ENCODE measurements at places on chromosomes 4 and X.

GRCh38 chrX:2401590-2402360 is 99.0 kb downstream of the DHRSX start:
- DNase-seq = no peak

DNA sequence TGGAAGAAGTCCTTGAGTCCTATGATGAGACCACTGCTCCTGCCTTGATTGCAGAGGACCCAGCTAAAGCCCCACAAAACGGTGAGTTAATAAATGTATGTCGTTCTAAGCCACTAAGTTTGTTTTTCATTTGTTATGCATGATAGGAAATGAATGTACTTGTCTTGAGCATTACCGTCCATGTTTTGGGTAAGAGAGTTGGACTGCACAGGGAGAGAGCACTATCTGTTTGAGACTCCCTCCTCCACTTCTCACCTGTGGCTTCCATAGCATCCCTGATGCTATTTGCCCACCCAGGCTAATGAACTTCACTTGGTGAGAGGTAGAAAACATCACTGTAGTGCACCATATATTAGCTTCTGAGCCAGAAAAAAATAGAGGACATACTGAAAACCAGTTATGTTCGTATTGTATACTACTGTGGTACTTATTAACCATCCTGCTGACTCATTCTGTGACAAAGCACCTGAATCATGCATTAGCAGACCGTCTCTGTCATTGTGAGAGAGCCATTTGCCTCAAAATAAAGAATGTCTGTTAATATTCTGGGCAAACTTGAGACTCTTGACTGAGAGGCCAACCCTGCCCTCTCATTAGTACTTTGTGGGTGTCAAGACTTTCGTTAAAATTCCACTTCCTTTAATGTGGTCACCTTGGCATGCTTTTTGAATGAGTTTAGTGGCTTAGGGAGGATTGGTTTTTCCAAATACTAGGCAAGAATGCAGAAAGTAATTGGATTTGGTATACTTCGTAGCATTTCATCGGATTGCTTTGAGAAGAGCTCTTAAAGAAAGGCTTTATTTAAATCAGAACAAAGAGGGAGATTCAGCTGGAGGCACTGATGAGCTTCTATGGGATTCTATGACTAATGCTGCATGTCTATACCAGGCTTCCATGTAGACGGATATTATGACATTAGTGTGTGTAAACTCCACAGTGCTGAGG is 99.3 kb upstream of the GRPR start:
- DNase-seq = no peak

DNA sequence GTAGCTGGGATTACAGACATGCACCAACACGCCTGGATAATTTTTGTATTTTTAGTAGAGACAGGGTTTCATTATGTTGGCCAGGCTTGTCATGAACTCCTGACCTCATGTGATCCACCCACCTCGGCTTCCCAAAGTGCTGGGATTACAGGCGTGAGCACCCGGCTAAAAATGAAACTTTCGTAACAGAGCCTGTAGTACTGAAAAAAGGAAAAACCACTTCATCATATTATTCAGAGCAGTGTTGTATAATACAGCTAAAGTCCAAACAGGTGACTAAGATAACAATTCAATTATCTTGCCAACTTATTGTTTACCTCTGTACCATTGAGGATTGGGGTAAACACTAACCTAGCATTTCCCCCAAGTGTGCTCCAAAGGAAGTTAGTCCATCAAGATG is 43.9 kb upstream of the HPRT1 start:
- DNase-seq = no peak

DNA sequence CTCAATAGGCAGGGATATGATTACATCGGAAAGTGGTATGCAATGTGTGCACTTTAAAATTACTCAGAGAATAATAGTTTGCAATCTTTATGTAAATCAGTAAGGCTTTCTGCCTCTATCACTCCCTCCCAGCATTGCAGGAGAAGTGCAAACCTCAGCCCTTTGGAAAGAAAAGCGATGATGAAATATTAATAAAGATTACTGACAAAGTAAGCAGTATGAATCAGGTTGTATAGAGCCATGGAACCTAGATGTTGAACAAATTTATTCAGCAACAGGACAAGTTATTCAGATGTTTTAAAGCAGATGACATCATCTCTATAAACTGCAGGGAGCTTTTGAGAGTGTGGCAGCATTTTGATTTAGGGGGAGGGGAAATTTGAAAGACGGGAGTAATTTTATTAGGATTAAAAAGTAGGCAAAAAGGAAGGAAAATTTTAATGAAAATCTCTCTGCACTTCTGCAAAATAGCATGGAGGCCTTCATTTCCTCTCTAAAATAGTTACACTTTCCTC is 631.7 kb upstream of the GRIA3 start:
- no peak for DNase-seq

GRCh38 chr4:164261831-164262230 is 492.1 kb upstream of the SMIM31 start:
- no peak for DNase-seq

DNA sequence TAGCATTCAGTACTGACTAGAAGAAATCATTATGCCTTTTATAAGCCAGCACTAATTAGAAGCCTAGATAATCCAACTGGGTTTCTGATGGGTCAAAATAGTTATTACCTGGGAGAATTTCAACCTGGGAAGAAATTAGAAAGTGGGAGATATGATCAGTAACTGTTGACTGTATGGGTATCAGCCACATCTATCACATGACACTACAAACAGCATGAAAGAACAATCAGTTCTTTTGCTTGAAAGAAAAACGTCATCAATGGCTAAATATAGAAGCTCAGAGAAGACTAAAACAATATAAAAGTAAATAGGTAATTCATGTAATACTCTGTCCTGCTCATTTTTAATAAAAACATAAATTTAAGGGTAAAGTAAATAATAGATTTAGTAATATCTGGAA is 145.1 kb downstream of the CAMK2D start:
- DNase-seq = no peak

- DNase-seq = no peak
Measured at GRCh38 chr4:476501-476900, 22.5 kb downstream of the ZNF721 start.

Measured in WERI-Rb-1 (cell line).